RPMI8226 (cell line): ENCODE measurements at places on chromosomes 3 and 15.

- DNase-seq = no peak
Observed at GRCh38 chr3:65052101-65052500, 364.3 kb upstream of the ADAMTS9 start.

- no peak for DNase-seq
Observed at GRCh38 chr3:185623939-185624665, 38.0 kb downstream of the SENP2 start.

- DNase-seq = peak; percentile 11
Observed at GRCh38 chr3:187706971-187707370, 4.6 kb upstream of the RTP2 start.

- DNase-seq = no peak
Observed at GRCh38 chr3:58963928-58964503, 85.8 kb downstream of the CFAP20DC start.

- no peak for DNase-seq
Observed at GRCh38 chr15:72919936-72920465, 132.3 kb upstream of the NEO1 start.

DNA sequence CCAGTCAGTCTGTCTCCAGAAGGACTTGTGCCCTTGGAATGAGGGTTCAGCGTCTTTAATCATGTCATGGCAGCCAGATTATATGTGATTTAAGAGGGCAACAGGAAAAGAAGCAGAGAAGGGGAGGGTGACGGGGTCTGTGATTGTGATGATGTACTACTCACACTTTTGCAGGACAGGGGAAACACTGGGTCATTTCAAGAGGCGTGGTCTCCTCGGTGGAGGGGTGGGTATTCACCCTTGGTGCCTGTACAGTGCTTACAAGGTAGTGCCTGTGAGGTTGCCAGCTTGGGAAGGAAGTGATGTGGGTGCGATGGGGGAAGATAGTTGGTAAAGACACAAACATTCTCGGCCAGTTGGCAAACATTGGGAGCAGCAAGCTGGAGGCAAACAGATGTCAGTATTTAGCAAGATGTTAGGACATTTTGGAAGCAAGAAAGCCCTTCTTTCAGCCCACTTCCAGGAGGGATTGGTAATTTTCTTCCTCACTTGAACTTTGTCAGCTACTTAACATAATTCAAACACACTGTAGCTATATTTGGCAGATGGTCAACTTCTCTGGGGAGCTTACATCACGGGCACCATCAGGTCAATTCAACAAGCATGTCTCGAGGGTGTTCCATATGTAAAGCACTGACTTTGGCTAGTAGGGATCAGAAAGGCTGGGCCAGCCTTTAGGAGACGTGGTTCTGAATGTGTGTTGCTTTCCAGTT is 71.4 kb upstream of the ROPN1 start:
- no peak for DNase-seq
